ENCODE measurements at places on chromosomes 7 and 10.

DNA sequence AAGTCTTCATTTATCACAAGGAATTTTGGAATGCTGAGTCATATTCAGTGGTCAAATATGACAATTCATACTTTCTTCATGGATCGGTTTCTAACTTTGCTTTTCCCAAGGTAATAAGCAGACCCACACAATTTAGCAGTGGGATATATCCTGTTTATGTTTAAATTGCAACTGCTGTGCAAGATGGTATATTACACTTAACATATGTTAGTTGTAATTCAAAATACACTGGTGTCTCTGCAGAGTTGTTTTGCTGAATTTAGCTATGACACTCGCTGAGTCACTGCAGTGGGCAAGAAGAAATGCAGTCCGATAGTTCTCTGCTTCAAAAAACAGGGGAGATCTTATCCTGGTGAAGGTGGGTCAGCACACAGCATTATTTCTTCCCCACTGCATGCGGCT is 194.8 kb upstream of the PTN start:
- DNase-seq = no peak

GRCh38 chr7:17626235-17626634 is 314.1 kb downstream of the SNX13 start:
- DNase-seq = no peak

GRCh38 chr7:141333459-141333858 is 217.8 kb upstream of the AGK start:
- DNase-seq = no peak

DNA sequence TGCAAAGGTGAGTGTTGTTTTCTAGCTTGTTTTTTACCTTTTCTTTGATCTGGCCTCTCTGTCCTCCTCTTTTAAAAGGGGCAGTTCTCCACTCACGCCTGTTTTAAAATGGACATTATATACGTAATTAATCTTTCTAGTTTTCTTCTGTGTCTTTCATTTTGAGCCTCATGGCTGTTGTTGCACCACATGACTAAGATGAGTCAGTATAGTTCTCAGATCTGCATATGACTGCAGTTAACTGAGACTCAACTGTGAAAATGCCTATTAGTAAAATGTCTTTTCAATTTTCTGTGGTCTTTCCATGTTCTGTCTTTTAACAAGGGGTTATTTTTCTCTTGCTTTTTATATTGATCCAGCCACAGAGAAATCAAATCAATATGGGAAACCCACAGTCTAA is 296.1 kb downstream of the CDK14 start:
- DNase-seq = no peak

- DNase-seq = no peak
Measured at GRCh38 chr10:7435674-7436073, 24.8 kb upstream of the SFMBT2 start.

DNA sequence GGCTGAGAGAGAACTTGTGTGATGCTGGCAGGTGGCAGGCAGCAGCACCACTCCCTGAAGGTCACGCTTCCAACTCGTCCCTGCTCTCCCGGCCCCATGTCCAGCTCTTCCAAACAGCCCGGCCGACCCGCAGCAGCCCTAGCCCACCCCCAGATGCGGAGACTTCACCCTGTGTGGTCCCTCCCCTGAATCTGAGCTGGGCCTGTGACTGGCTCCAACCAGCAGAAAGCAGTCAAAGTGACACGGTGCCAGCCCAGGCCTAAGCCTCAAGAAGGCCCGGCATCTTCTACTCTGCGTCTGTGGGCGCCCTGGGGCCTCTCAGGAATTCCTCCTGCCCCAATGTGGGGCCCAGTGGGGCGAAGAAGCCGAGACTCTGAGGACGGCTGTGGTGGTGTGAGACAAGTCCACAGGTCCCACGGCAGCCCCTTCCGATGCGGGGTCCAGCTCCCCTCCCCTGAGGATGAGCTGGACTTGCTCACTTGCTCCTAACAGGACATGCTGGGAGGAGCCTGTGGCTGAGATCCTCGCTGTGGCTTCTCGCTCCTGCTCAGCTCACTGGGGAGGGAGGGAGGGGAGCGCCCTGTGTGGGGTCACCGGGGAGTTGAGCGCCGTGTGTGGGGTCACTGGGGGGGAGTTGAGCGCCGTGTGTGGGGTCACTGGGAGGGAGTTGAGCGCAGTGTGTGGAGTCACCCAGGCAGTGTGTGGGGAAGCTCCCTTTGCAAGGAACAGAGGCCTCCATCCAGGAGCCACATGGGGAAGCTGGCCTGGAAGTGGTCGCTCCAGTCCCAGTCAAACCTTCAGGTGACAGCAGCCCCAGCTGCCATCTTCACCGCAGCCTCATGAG is 9.5 kb downstream of the STK32C start:
- DNase-seq = no peak

Data from suppressor macrophage (primary cell).